ENCODE measurements at places on chromosomes 4 and X.

GRCh38 chrX:68183612-68184214, 249.6 kb downstream of the OPHN1 start:
- no peak for DNase-seq

DNA sequence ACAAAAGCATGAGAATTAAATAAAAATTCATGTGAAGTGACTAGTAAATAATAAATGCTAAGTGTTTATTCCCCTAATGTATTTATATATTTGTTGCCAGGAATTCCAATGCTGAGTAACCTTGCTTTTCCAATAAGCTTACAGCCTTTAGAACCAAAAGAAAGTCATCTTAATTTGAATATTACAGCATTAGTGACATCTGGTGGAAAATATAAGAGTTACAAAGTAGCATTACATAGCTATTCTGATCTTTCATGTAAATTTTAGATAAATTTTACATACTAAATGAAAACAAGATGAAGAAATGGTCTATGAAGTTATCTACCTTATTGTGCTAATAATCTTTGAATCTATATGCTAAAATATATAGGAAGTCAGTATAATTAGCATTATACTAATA, 10.4 kb downstream of the MAD2L1 start:
- no peak for DNase-seq

GRCh38 chr4:88911246-88912212, 145.5 kb downstream of the FAM13A start:
- no peak for DNase-seq

DNA sequence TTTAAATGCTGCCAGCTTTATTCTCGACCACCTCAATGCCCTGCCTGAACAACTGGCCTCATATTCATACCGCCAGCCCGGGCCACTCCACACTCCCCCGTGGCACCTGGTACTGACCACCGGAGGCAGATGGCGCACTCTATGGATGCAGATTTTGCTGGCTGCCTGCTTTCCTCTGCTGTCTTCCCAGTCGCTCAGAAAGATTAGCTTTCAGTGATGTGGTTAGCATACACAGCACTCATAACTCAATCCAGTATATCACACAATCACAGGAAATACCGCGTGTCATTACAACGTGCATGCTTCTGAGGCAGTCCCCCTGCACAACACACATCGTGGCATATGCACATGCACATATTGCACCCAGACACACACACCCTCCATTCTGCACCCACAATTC, 147.2 kb upstream of the BCOR start:
- no peak for DNase-seq

DNA sequence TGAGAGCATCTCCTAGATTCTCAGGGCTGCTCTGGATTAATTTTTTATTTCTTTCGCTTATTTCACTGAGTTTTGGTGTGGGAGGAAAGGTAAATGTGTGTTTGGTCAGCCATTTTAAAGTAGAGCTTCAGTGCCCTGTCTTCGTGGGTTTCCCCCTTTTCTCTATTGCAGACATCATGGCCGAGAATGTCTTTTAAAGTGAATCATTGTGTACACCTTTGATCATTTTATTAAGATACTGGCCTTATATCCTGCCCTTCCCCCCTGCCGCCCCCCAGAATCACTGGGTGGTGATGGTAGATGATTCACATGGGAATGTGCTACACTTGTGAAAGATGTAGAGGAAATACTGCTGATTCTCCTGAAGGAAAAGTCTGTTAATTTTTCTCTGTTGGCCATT, 23.8 kb downstream of the CDKL5 start:
- DNase-seq = no peak

DNA sequence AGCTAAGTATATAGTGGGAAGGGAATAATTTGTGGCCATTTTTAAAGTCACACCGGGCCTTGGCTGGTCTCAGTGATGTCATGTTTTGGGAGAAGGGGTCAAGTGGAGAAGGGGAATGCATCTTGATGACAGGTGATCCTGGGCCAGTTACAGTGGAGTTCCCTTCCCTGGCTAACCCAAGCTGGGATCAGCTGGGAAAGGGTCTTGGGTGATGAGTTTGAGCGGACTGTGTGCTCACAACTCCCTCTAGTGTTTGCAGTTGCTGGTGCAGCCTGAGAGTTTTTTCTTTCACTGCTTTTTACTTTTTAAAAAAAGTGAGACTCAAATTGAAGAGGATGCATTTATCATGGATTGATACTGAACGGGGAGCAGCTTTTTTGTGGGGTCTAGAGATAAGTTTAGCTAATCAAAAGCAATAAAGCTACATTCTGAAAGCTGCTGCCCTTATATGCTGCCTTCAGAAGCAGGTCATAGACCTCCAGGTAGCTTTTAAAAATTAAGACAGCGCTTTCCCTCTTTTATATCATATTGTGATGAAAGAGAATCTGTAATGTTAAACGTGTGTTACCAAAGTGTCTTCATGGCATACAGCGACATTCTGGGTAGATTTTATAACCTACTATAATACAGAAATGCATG, 164.7 kb downstream of the DCLK2 start:
- DNase-seq = peak; percentile 22

- DNase-seq = no peak
Measured at GRCh38 chr4:118124997-118125396, 90.7 kb downstream of the NDST3 start.

GRCh38 chrX:87338510-87338909, 179.1 kb upstream of the KLHL4 start:
- DNase-seq = no peak

GRCh38 chrX:139851730-139852129, 81.1 kb downstream of the ATP11C start:
- DNase-seq = no peak

DNA sequence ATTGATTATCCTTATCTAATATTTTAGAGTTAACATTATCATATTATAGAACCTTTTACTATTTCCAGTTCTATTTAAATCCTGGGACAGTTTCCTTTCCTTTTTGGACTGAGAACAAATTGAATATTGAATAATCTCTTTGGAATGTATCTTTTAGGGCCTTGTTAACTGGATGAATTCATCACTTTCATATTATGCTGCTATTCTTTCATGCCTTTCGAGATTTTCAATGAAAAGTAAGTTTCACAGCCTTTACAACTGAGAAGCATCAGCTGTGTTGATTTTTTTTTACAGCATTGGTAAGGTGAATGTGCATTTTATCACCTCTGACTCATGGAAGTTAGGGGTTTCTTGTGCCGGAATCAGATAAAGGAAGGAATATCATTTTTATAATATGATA, 39.6 kb downstream of the PDLIM5 start:
- no peak for DNase-seq

- no peak for DNase-seq
Measured at GRCh38 chrX:128759745-128760144, 707.5 kb upstream of the ACTRT1 start.

- DNase-seq = no peak
Measured at GRCh38 chr4:182188622-182189021, 54.6 kb upstream of the TENM3 start.

DNA sequence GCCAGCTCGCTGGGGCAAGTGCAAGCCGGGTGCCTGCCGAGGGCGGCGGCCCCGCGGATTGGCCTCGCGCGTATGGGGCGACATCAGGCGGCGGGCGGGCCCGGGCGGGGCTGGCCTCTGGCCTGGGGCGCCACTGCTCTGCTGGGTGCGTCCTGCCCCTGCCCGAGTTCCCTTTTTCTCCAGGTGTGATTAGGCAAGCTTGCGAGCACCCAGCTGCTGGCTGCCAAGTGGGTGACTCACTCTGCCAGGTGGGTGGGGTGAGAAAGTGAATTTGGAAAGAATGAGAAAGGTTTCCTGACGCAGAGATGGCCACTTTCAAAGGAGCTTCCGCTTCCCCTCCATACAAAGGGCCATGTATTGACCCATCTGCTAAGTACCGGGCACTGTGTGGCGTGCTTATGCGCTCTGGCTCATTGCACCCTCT, 32.5 kb downstream of the FGFBP1 start:
- DNase-seq = no peak

- no peak for DNase-seq
Measured at GRCh38 chrX:69616457-69617203, 717 bp downstream of the EDA start.

GRCh38 chrX:136780241-136780640, 491 bp downstream of the ARHGEF6 start:
- no peak for DNase-seq

- DNase-seq = no peak
Measured at GRCh38 chr4:164894702-164895101, 17.7 kb downstream of the APELA start.

GRCh38 chr4:7389719-7390118, 45.0 kb downstream of the PSAPL1 start:
- no peak for DNase-seq

- DNase-seq = no peak
Measured at GRCh38 chr4:3207531-3208037, 41.4 kb upstream of the MSANTD1 start.

DNA sequence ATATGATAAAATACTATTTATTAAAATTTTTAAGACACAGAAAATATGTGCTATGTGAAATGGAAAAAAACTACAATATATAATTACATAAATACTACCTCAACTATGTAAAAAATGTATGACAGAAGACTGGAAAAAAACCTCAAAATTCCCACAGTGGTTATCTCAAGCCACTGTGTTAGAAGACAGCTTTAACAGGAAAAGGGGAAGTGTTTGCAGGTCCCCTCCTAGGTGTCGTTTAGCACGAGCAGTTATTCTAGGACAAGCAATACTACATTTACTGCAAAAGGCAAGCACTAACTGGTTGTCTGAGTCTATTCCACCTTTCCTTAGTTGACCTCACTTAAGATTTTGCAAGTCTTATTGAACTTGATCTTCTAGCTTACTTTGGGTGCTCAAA, 44.9 kb upstream of the PHF8 start:
- DNase-seq = no peak

GRCh38 chr4:77125961-77126360, 31.0 kb upstream of the CCNG2 start:
- no peak for DNase-seq

DNA sequence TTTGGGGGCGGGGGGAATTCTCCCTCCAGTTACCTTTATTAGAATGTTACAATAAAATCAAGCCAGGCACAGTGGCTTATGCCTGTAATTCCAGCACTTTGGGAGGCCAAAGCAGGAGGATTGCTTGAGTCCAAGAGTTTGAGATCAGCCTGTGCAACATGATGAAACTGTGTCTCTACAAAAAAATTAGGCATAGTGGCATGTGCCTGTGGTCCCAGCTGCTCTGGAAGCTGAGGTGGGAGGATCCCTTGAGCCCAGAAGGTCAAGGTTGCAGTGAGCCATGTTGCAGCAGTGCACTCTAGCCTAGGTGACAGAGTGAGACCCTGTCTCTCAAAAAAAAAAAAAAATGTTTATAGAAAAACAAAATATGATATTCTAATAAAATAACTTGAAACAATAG, 5.3 kb upstream of the UBE2D3 start:
- no peak for DNase-seq

GRCh38 chrX:97842468-97843199, 958.9 kb downstream of the RPA4 start:
- no peak for DNase-seq

GRCh38 chr4:162497564-162498167, 333.9 kb upstream of the FSTL5 start:
- DNase-seq = no peak

- no peak for DNase-seq
Measured at GRCh38 chr4:98260047-98260578, 1.1 kb upstream of the RAP1GDS1 start.

DNA sequence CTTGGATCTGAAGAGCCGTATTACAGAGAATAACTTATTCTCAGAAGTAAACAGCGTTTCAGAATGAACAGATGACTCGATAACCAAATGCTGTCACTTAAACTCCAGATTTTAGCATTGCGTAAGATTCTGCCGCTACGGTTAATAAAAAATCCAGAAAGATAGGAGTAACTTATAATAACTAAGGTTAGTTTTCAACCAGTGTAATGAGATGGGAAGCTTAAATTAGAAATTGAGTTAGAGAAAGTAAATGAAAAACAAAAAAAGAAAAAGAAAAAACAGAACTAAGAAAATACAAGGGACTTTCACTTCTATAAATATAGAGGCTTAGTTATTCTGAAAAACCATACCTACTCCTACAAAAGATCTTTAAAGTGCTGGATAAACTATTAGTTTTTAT, 13.1 kb upstream of the PARM1 start:
- no peak for DNase-seq

- no peak for DNase-seq
Measured at GRCh38 chrX:45830343-45830742, 629.7 kb upstream of the DIPK2B start.

- no peak for DNase-seq
Measured at GRCh38 chr4:86544310-86544966, 49.7 kb upstream of the PTPN13 start.

GRCh38 chr4:124754681-124755080, 42.1 kb upstream of the ANKRD50 start:
- DNase-seq = no peak

DNA sequence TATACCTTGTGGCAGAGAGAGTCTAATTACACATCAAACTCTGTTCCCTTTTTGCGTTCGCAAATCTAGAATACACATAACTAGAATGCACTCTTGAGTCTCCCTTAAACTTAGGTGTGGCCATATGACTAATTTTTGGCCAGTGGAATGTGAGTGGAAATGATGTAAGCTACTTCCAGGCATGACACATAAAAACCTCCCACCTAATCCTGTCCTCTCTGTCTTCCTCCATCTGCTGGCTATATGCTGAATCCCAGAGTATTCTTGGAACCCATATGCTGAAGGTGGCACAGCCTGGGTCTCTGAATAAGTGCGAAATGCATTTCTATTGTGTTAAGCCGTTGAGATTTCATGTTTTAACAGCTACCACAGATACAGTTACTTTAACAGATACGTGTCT, 269.9 kb upstream of the NRK start:
- DNase-seq = no peak

DNA sequence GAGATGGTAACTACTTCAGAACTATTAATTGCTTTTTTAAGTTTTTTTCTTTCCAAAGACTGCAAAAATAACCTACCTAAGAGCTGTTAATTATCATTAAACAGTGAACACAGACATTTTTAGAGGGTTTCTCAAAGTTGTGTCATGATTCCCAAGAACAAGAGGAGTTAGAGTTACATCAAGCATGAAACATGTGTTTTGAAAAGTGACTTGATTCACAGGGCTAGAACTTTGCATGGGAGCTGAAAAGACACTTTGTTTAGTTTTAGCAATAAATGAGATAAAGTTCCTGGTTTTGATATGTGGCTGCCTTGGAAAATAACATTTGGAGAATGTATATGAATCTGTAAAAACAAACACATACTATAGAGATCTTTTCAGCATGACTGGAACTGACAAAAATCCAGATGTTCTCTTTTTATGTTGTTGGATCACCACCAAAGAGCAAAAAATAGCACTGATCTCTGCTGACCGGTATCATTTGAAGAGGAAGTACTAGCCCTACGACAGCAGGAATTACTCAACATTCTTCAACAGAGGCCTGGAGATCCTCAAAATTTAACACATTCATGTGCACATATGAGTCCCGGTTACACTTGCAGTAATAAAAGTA, 173.0 kb upstream of the PCDH18 start:
- no peak for DNase-seq
